Germinal center (tissue), 1 donor: ENCODE measurements at places on chromosomes 5 and 9.

DNA sequence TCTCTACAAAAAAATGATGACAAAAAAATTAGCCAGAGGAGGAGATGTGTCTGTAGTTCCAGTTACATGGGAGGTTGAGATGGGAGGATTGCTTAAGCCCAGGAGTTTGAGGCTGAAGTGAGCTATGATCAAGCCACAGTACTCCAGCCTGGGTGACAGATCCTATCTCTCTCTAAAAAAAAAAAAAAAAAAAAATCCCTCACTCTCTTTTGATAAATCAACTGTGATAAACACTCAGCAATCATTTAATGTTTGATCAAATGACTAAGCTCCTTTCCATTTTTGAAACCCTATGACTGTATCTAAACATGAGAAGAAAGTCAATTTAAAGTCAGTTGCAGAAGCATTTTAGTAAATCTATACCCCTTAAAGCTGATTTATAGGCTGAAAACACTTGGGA is 112.1 kb upstream of the IL6ST start:
- no peak for DNase-seq

DNA sequence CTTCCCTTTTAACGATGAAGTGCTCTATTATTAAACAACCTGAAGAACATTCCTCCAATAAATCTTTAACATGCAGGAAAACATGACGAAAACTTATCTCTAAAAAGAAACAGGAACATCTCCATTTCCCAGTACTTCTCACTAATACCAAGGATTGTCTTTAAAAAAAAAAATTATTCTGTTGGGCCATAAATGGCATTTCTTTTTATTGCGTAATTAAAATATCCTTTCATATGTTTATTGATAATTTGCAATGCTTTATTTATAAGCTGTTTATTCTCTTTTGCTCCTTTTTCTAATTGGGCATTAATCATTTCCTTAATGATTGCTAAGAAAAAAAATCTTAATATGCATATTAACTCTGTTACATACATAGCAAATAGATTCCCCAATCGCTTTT is 18.9 kb downstream of the LIFR start:
- no peak for DNase-seq

GRCh38 chr9:132288966-132289365 is 65.8 kb downstream of the SETX start:
- DNase-seq = no peak

GRCh38 chr9:124800306-124801259 is 23.6 kb downstream of the OLFML2A start:
- DNase-seq = peak; percentile 83

- no peak for DNase-seq
Measured at GRCh38 chr9:133275105-133276000, at the start of gene ABO. TSS of gene ABO (minus strand) at chr9:133275201.

- peak; percentile 50 for DNase-seq
Measured at GRCh38 chr9:128554155-128554862, 1.9 kb downstream of the SPTAN1 start.

DNA sequence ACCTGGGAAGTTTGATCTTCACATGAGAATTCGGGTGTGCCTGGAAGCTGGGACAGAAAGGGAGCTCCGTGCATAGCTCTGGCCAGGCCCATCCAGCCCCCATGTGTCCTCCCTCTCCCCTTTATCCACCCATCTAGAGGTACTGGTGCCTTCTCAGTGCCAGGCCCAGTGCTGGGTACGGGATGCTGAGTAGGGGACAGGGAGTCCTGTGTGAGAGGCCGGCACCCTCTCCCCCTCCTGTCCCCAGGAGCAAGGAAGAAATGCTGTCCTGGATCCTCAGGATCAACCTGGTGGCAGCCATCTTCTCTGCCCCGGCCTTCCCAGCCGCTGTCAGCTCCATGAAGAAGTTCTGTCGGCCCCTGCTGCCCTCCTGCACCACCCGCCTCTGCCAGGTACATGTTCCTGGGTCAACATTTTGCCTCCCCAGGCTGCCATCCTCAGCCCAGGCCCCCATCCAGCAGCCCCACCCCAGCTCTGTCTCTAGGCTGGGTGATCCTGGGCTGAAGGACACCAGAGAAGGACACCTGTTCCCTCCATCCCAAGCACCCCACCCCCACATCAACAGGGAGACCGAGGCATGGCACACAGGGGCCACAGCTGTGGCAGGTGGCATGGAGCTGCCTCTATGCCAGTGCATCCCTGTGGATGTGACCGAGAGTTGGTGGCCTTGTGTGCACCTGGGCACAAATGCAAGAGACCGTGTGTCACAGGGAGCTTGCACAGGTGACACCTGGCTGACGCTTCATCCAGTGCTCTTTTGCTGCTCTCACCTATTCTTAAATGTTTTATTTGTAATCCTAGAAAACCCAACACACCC is 43.0 kb downstream of the PSD2 start:
- DNase-seq = no peak

GRCh38 chr5:135553688-135554462 is 18.1 kb upstream of the NEUROG1 start:
- no peak for DNase-seq

DNA sequence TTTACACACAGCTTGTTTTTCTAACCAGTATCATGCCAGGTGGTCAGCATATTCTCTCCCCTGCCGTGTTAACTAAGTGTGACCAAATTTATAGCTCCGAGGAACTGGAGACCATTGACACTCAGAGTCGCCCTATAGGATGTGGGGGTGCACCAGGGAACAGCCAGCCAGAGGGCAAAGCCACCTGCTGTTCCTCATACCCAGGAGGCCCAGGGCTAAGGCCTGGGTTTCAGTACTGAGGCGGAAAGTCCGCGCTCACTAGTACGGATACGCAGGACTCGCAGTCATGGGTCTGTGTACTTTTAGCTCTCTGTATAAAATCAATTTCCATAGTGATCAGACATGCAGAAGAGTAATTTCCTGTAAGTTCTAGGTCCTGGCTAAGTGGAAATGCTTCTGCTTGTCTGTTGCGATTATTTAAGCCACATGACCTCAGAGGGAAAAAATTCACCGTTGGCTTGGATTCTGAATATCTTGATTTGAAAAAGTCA is 247.0 kb downstream of the AOPEP start:
- no peak for DNase-seq

DNA sequence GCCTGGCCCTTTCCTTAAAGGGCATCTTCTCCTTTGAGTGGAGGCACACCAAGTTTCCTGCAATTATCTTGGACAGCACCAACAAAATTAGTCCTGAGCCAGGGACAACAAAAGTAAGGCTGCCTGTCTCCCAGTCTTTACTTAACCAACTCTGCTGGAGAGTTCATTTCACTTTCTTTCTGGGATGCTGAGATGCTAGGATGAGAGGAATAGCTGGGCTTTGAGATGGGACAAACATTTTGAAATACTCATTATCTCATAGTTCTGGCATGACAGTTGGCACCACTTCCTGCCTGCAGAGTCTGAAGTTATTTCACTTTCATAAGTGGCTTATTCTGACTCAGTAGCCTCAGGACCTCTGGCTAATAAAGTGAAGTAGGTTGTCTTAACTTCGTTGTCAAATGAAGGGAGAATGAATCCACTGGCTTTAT is 157.0 kb downstream of the C9orf152 start:
- peak; percentile 27 for DNase-seq

GRCh38 chr5:39452846-39453245 is 28.1 kb upstream of the DAB2 start:
- no peak for DNase-seq

GRCh38 chr9:19732441-19732951 is 56.3 kb downstream of the SLC24A2 start:
- DNase-seq = no peak

- DNase-seq = no peak
Measured at GRCh38 chr5:105931881-105932421, 1738.8 kb downstream of the EFNA5 start.

- DNase-seq = no peak
Measured at GRCh38 chr5:149740341-149740740, 10.2 kb downstream of the PPARGC1B start.

DNA sequence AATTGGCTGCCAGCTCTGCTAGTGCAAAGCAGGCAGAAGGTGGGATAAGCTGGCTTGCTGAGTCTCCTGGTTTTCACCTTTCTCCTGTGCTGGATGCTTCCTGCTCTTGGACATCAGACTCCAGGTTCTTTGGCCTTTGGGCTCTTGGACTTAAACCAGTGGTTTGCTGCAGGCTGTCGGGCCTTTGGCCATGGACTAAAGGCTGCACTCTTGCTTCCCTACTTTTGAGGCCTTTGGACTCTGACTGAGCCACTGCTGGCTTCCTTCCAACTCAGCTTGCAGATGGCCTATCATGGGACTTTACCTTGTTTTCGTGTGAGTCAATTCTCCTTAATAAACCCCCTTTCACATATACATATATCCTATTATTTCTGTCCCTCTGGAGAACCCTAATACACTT is 1293.9 kb upstream of the CDH6 start:
- no peak for DNase-seq

GRCh38 chr5:61588216-61588615 is 256.2 kb downstream of the ZSWIM6 start:
- no peak for DNase-seq

DNA sequence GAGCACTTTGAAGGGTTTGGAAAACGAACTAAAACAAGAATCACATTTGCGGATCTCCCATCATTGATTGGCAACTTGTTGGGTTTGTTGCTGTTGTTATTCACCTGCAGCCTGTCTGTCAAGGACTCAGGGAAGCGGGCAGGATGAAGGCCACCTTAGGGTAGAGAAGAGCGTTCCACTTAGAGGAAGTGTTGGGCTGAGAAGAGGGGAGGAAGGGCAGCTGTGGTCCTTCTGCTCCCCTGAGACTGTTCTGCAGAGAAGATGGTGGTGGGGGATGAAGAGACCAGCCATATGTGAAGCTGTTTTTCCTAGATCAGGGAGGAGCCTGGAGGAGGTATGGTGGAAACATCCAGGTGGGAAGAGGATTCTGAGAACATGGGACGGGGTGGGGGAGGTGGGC is 70.6 kb upstream of the CPEB4 start:
- DNase-seq = no peak

DNA sequence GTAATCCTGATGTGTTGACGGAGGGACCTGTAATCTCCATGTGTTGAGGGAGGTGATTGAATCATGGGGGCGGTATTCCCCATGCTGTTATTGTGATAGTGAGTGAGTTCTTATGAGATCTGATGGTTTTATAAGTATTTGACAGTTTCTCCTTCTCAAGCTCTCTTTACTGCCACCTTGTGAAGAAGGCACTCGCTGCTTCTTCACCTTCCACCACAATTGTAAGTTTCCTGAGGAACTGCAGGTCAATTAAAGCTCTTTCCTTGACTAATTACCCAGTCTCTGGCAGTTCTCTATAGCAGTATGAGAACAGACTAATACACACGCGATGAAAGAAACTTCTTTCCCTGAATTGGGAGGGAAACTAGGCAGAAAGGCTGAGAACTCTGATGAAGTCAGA is 141.1 kb upstream of the RAD23B start:
- DNase-seq = no peak

DNA sequence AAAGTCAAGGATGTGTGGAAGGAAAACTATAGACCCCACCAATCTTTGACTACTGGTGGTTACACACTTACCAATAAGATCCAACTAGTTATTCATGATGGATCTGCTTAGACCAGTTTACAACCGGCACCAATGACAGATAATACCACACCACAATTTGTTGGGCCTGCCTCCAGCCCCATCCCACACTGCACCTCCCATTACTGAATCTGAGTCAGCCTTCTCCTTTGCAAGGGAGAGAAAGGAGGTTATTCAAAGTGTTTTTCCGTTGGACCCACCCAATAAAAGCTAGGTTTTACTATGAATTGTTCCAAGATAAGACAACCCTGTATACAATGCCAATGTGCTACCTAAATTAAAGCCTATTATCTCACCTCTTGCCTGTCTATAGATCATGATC is 453.5 kb downstream of the MTRR start:
- DNase-seq = no peak
